ENCODE measurements at places on chromosomes 2 and 18.

GRCh38 chr2:234038076-234038802, 12.3 kb upstream of the SPP2 start:
- no peak for ATAC-seq

- ATAC-seq = peak; percentile 13
Observed at GRCh38 chr2:68466361-68466777, 725 bp downstream of the FBXO48 start.

- no peak for ATAC-seq
Observed at GRCh38 chr2:8609357-8609811, 72.5 kb upstream of the ID2 start.

DNA sequence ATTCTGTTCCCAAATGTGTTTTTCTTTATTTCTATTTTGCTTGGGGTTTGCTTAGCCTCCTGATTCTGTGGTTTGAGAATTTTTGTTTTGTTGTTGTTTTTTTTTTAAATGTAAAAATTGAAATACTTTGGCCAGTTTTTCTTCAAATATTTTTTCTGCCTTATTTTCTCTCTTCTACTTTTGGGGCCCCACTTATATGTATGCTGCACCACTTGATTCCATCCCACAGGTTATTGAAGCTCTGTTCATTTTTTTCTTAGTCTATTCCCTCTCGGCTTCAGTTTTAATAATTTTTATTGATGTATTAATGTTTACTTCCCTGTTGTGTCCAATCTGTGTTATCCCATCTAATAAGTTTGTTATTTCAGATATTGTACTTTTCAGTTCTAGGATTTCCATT, 17.7 kb upstream of the VIT start:
- no peak for ATAC-seq

GRCh38 chr18:57267368-57267925, 84.9 kb upstream of the ST8SIA3 start:
- no peak for ATAC-seq
